Vagina (tissue), 2 donors: ENCODE measurements at places on chromosomes 16 and 17.

GRCh38 chr16:17476414-17477259 is 5.9 kb upstream of the XYLT1 start:
- DNase-seq: no peak

- DNase-seq: no peak
These were observed 52.3 kb downstream of the TOX3 start for GRCh38 chr16:52494621-52495020.

DNA sequence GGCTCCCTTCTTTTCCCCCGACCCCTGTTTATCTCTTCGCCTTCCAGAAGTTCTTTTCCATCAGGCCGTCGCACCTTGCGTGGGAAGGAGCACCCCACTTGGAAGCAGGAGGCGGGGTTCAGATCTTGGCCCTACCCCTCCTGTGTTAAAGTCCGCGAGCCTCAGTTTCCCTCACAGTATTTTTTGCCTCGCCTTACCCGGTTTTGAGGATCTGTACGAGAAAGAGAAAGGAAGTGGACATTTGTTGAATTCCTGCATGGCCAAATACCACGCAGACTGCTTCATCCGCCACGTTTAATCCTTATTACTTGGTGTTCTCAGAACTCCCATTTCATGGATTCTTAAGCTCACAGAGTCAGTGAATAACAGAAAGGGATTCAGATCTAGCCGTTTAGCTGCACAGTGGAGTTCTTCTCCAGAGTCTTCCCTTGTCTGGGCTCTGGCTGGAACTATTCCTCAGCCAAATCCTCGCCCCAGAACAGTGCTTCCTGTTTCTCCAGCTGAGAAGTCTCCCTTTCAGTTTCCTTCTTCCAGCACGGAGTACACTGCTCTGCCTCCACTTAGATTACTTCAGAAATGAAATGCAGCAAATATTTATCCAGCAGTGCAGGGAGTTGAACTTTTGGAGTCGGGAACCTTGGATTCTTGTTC is 590 bp downstream of the TMEM219 start:
- DNase-seq: no peak

DNA sequence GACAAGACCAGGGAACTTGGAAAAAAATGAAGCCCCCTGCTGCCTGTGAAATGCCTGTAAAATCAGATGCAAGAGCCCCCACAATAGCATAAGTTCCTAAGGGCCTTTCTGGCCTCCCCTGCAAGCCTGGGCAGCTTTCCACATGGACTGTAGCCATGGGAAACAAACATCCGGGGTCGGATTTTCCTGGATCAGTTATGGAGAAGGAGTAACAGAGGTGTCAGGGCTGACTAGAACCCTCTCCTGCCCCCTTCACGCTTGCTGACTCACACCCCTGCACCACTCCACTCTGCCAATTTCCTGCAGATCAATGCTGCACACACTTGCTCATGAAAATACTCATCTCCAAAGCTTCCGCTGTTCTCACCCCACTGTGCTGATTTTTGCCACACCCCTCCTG is 258.6 kb downstream of the CBLN1 start:
- no peak for DNase-seq

DNA sequence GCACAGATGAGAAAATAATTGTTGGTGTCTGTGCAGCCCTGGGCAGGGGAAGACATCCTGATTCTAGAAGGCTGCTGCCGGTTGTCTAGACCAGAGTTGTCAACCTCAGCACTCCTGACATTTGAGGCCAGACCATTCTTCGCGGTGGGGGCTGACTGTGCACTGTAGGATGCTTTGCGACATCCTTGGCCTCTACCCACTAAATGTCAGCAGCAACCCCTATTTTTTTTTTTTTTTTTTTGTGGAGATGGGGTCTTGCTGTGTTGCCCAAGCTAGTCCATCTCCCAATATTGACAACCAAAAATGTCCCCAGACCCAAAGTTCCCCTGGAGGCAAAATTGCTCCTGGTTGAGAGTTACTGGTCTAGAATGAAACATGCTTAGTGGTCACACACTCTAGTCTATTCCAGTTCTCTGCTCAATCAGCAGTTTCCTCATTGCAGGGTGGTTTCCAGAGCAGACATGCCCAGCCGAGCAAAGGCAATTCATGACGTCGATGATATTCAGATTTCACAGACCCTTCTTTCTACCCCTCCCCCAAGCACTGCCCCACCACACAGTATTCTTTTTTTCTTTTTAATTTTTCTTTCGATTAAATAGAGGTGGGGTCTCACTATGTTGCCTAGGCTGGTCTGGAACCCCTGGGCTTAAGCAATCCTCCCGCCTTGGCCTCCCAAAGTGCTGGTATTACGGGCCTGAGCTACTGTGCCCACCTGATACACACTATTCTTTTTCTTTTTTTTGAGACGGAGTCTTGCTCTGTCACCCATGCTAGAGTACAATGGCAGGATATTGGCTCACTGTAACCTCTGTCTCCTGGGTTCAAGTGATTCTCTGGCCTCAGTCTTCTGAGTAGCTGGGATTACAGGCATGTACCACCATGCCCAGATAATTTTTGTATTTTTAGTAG is 9.0 kb downstream of the C17orf99 start:
- DNase-seq: no peak

- DNase-seq: no peak
These were observed 12.2 kb upstream of the PPP1R27 start for GRCh38 chr17:81846743-81847689.

DNA sequence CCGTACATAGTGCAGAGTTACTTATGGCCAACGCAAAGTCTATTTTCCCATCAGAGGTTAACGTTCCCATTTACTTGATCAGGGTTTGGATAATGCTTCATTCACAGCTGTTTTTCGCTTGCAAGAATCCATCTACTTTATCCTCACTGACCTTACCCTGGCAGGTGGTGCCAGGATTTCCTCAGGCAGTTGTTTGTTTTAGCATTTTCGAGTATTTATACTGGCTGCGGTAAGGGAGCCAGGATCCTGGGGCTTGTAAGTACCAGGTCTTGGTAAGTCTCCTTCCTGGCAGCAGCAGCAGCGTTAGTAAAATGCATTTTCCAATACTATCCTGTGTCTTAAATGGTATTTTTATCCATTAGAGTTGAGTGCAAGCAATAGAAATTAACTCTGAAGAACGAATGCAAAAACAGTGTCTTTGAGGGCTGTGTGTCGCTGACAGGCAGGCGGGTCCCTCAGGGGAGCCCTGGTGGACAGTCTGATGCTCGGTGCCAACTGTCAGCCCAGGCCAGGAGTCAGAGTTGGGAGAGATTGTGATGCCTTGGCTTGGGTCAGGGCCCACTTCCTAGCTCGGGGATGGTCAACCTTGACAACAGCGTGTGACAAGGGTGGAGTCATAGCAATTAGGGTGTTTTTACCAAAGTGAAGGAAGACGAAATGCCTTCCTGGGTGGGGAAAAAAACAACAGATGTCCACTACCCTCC is 92.4 kb upstream of the HSBP1 start:
- DNase-seq: no peak

GRCh38 chr17:21171309-21171922 is 42.5 kb downstream of the TMEM11 start:
- no peak for DNase-seq

DNA sequence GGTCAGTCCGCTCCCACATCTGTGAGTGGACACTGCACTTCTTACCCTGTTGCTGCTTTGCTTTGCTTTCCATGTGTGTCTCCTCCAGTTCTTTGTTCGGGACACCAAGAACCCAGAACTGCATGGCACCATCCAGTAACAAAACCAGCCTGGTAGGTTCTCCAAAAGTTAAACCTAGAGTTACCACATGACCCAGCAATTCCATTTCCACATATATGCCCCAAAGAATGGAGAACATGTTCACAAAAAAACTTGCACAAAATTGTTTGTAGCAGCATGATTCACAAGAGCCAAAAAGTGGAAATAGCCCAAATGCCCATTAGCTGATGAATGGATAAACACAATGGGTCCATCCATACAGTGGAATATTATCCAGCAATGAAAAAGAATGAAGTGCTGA is 10.3 kb upstream of the CCL22 start:
- no peak for DNase-seq

- DNase-seq: no peak
These were observed 6.8 kb upstream of the KRT12 start for GRCh38 chr17:40873801-40874200.

DNA sequence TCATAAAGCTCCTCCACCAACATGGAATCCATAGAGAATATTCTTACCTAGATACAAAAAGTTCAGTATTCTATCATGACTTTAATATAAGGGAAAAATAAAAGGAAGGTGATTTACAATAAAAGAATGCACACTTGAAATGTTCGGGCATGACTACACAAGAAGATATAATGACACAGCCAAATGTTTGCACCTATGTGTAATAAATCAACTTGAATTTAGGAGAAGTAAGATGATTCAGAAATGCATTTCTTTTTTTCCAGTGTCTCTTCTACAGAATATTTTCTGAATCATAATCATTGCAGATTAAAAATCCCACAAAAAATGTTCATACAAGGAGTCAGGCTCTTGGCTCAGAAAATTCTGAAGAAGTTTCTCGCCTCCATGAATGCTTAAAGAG is 404.0 kb upstream of the HSBP1 start:
- no peak for DNase-seq

- no peak for DNase-seq
These were observed 59.5 kb upstream of the CDC42EP4 start for GRCh38 chr17:73371285-73371684.

- no peak for DNase-seq
These were observed 19.4 kb upstream of the COL1A1 start for GRCh38 chr17:50220811-50221210.

DNA sequence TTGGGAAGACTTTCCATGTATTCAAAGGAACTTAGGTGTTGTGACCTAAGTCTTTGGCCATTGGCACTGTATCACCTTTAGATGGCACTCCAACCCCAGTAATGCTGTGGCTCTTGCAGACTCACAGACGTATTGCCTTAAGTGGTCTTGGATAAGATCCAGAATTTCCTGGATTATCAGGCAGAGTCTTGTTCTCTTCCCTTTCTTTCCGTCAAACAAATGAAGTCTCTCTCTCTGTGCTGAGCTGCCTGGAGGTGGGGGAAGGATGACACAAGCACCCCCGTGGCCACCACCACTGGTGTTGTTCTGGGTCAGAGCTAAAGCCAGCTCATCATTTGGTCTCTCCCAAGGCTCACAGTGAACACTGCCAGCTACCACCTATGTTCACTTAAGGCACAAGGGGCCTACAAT is 789.9 kb upstream of the KIF2B start:
- no peak for DNase-seq

GRCh38 chr17:19904412-19904811 is 36.7 kb upstream of the ULK2 start:
- no peak for DNase-seq

GRCh38 chr16:78309763-78310162 is 210.3 kb downstream of the WWOX start:
- DNase-seq: no peak

- no peak for DNase-seq
These were observed at the start of gene TMC7 for GRCh38 chr16:18983565-18984434. Gene TMC7 (plus strand): TSS chr16:18983934. CDS start chr16:18984064, 130 bp downstream.

DNA sequence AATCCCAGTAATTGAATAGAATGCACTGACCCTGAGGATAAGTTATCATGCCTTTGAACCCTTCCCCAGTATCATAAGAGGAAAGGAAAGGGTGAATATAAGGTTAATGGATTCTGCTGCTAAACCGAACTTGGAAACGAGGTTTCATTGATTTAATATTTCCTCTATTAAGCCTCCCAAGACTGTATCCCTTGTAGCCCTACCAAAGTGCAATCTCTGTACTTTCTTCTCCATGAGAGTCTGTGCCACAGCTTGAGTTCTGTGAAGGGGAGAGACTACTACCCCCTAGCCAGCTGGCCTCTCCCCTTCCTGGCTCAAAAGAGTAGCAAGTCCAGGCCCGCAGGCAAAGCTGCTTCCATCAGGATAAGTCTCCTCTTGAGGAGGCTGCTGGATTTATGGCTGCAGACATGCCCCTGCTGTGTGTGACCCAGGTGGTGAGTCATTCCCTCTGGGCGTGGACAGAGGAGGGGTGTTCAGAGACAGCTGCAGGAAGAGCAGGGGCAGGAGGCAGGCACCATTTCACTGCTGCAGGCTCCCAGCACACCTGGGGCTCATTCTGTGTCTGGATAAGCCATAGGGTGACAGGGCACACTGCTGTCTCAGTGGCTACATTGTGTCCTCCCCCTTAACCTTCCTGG is 58.4 kb downstream of the TOM1L2 start:
- no peak for DNase-seq

- no peak for DNase-seq
These were observed 54.4 kb downstream of the C17orf67 start for GRCh38 chr17:56779322-56779721.

DNA sequence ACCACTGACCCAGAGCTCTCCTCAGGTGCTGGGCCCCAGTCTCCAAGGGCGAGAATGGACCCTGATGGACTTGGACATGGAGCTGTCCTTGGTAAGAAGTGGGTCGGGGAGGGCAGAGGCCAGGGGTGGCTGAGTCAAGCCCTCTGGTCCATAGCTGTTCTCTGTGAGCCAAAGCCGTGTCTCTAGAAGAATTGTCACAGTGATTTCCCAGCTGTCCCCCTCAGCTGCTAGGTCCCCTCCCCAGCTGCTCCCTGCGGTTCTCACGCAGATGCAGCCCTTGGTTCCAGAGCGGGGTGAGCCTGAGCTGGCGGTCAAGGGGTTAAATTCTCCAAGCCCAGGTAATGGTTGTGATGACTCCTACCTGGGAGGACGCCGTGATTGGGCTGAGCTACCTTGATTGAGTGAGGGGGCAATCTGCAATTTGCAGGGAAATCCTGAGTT is 1.3 kb upstream of the NOL3 start:
- no peak for DNase-seq

DNA sequence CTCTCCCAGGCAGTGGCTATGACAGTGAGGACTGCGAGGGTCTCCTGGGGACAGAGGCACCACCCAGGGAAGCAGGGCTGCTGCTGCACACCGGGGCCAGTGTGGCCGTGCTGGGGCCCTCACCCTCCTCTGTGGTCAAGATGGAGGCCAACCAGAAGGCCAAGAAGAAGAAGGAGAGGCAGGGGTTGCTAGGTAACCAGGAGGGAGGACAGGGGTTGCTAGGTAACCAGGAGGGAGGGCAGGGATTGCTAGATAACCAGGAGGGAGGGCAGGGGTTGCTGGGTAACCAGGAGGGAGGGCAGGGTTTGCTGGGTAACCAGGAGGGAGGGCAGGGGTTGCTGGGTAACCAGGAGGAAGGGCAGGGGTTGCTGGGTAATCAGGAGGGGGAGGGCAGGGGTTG is 55.2 kb downstream of the ACTG1 start:
- no peak for DNase-seq

- no peak for DNase-seq
These were observed 191.1 kb downstream of the CHD9NB start for GRCh38 chr16:52861614-52862022.

DNA sequence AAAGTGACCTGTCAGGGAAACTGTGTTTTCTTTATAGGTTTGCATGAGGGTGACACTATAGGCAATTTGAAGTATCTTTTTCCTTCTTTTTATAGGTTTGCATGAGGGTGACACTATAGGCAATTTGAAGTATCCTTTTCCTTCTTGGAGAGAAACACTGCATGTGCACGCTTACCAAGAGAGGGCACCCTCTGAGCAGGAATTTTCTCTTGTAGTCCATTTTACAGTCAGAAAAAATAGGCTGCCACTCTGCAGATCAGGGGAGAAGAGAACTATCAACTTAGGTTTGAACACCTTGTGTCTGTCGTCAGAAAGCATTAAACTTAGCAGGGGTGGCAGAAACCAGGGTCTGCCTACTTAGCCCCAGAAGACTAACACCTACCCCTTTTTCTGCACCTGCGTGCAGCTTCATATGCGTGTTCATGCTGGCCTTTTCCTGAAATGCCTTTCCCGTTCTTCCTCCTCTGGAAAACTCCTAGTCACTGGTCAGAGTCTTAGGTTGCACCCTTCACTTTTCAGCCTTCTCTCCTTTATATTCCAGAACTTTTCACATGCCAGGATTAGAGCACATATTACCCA is 16.4 kb upstream of the SMIM36 start:
- DNase-seq: no peak

- no peak for DNase-seq
These were observed 8.9 kb downstream of the CFAP20 start for GRCh38 chr16:58120234-58120633.
